ENCODE measurements at places on chromosomes 5 and 9. TPM values are rescaled to one million over a fixed set of nuclear protein-coding genes. Genes with fewer than 3 reads are reported as not detected.

- H3K36me3 ChIP-seq: no peaks in the 10 kb centered on the region
- H3K27ac ChIP-seq: no peak overlapping the region
- no peak overlapping the region for H3K4me3 ChIP-seq
- DNase-seq: no peak
- no peaks in the 10 kb centered on the region for H3K4me1 ChIP-seq
- H3K27me3 ChIP-seq: no peaks in the 10 kb centered on the region
Measured at GRCh38 chr9:123710299-123710698, 219.6 kb downstream of the DENND1A start.

The SLC31A1 gene
- 2.9 TPM for total RNA-seq

The ZNF608 gene
- 21.6 TPM for total RNA-seq

- no peak overlapping the region for H3K27ac ChIP-seq
- H3K4me3 ChIP-seq: no peak overlapping the region
- H3K36me3 ChIP-seq: no peaks in the 10 kb centered on the region
Measured at GRCh38 chr5:103126557-103126956, 6.5 kb downstream of the PPIP5K2 start.

GRCh38 chr9:105073147-105073546, 145.2 kb upstream of the ABCA1 start:
- H3K27ac ChIP-seq: no peak overlapping the region
- no peaks in the 10 kb centered on the region for H3K36me3 ChIP-seq
- no peak for DNase-seq
- no peaks in the 10 kb centered on the region for H3K27me3 ChIP-seq
- H3K4me3 ChIP-seq: no peak overlapping the region
- H3K4me1 ChIP-seq: no peaks in the 10 kb centered on the region

GRCh38 chr5:137282216-137282615, 216.9 kb downstream of the SPOCK1 start:
- H3K27ac ChIP-seq: no peak overlapping the region
- H3K4me3 ChIP-seq: no peak overlapping the region
- no peaks in the 10 kb centered on the region for H3K36me3 ChIP-seq
- no peak for DNase-seq

DNA sequence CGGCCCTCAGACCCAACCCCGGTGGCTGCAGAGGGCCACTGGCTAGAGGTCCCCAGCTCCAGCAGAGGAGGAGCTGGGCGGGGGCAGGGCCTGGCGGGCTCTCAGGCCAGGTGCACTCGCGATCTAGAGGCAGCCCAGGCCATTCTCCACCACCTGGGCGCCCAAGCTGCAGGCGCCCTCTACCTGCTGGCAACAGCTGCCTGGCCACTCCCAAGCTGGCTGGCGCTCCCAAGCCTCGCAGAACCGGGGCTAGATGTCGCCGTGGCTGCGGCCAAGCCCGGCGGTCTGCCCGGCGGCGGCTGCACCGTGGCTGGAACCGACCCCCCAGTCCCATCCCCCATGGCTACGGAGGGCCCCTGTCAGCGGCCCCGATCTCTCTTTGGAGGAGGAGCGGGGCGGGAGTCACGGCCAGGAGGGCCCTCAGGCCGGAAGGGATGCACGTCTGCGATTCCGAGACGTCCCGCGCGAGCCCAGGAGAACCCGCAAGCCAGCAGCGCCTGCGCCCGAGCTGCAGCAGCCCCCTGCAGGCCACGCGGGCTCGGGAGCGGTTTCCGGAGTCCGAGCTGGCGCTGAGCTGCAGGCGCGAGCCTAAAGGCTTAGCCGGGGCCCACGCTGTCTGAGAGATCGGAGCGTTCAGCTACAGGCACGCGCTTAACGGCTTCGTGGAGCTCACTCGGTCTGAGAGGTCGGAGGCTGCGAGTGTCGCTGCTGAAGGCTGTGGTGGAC, 44.3 kb upstream of the BICD2 start:
- H3K27ac ChIP-seq: no peak overlapping the region
- peaks cover 30% of the 10 kb centered on the region for H3K4me1 ChIP-seq
- peak overlapping the region; percentile 45 for H3K4me3 ChIP-seq
- no peak for DNase-seq

- no peak overlapping the region for H3K4me3 ChIP-seq
- peaks cover 12% of the 10 kb centered on the region for H3K4me1 ChIP-seq
- no peaks in the 10 kb centered on the region for H3K36me3 ChIP-seq
- DNase-seq: no peak
- H3K27ac ChIP-seq: no peak overlapping the region
- H3K27me3 ChIP-seq: no peaks in the 10 kb centered on the region
Measured at GRCh38 chr5:110442856-110443255, 283.6 kb downstream of the TMEM232 start.

The PCDHAC1 gene
- total RNA-seq: not detected

DNA sequence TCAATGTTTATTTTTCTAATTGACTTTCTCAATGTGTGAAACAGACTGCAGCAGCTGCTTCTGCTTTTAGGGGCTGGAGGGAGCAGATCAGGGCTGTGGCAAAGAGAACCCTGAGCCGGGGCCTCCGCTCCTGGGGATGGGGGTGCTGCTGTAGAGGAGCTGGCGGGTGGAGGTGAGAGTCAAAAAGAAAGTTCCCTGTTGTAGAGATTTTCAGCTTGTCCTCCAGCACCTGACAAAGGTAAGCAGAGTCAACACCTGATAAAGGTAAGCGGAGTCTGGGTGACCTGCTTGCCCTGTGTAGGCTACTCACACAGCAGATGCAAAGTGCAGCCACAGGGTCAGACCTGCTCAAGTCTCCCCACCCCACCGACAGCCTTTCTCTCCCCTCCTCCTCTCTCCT, 252.4 kb upstream of the IRX1 start:
- no peak overlapping the region for H3K4me3 ChIP-seq
- H3K36me3 ChIP-seq: no peaks in the 10 kb centered on the region

The TLX3 gene
- total RNA-seq: not detected

GRCh38 chr9:130147910-130148309, 24.3 kb upstream of the NCS1 start:
- no peak overlapping the region for H3K4me3 ChIP-seq
- H3K36me3 ChIP-seq: no peaks in the 10 kb centered on the region
- no peak overlapping the region for H3K27ac ChIP-seq
- DNase-seq: no peak
- no peaks in the 10 kb centered on the region for H3K27me3 ChIP-seq

- no peaks in the 10 kb centered on the region for H3K4me1 ChIP-seq
- H3K27ac ChIP-seq: no peak overlapping the region
- H3K27me3 ChIP-seq: no peaks in the 10 kb centered on the region
- no peak overlapping the region for H3K4me3 ChIP-seq
Measured at GRCh38 chr5:36365896-36366295, 64.2 kb upstream of the RANBP3L start.

The SLC46A2 gene
- total RNA-seq: not detected

- no peak for DNase-seq
- no peak overlapping the region for H3K27ac ChIP-seq
- H3K36me3 ChIP-seq: no peaks in the 10 kb centered on the region
- no peak overlapping the region for H3K4me3 ChIP-seq
Measured at GRCh38 chr5:59436364-59437148, 457.0 kb downstream of the PDE4D start.

The DEPDC1B gene
- 0.42 TPM for total RNA-seq

DNA sequence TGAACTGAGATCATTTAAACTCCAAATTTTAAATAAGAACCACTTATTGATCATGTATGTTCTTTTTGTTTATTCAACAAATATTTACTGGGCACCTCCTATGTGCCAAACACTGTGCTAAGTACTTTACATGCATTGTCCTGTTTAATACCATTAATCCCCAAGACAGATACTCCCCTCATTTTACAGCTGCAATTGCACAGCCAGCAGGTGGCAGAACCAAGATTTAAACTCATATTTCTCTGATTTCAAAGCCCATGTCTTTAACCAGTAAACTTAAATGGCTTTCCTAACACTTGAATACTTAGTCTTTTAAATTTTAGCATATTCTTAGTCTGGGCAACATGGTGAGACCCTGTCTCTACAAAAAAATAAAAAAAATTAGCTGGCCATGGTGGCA, 43.4 kb upstream of the KIAA1958 start:
- H3K36me3 ChIP-seq: peaks cover 4% of the 10 kb centered on the region
- no peaks in the 10 kb centered on the region for H3K27me3 ChIP-seq
- no peak overlapping the region for H3K27ac ChIP-seq
- peaks cover 8% of the 10 kb centered on the region for H3K4me1 ChIP-seq
- H3K4me3 ChIP-seq: no peak overlapping the region
- DNase-seq: no peak

The SLC12A7 gene
- total RNA-seq: 1.6 TPM

The SLC26A2 gene
- total RNA-seq: 7.2 TPM

The FOXD4L6 gene
- total RNA-seq: not detected
